Activated CD4-positive, alpha-beta T cell treated with anti-CD3 and anti-CD28 coated beads, Interleukin-2, amount 10 ng/mL, durations not matched to agents 7 days and 5 days (primary cell): ENCODE measurements at places on chromosomes 11 and 22. TPM values are rescaled to one million over a fixed set of nuclear protein-coding genes. Genes with fewer than 3 reads are reported as not detected.
A peak's percentile ranks its signal among the peaks of the same experiment; 100 is the strongest.

DNA sequence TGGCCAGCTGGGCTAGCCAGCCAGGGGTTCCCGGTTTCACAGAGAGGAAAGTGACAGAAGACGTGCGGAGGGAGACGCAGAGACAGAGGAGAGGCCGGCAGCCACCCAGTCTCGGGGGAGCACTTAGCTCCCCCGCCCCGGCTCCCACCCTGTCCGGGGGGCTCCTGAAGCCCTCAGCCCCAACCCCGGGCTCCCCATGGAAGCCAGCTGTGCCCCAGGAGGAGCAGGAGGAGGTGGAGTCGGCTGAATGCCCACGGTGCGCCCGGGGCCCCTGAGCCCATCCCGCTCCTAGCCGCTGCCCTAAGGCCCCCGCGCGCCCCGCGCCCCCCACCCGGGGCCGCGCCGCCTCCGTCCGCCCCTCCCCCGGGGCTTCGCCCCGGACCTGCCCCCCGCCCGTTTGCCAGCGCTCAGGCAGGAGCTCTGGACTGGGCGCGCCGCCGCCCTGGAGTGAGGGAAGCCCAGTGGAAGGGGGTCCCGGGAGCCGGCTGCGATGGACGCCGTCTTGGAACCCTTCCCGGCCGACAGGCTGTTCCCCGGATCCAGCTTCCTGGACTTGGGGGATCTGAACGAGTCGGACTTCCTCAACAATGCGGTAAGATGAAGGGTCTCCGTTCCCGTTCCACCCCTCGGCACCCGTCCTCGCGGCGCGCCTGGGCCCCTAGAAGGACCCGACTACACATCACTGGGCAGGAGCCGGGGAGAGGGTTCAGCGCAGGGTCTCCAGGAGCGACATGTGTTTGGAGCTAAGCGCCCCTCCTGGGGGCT lies at the start of gene CREB3L1:
Gene CREB3L1, plus strand, starts transcription at position 41 of the 765 bp plus-strand sequence. Its CDS starts 450 bp downstream, at position 491.
- no peak for DNase-seq

DNA sequence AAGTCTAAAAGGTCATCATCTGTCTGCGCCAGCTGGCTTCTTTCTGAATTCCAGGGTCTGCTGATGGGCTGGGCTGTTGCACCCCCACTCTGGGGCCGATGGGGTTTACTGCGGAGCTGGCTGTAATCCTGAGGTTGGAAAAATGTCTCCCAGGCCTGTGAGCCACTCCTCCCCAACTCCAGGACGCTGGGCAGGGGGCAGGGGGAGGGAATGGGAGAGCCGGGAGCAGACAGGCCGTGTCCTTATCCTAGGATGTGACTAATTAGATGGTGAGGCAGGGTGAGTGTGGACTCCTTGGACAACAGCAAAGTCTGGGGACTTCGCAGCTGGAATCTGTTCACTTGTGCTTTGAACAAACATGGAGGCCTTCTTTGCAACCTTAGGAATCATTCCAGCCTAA lies 48.7 kb downstream of the LRRC32 start:
- DNase-seq: no peak

GRCh38 chr22:33831207-33831606 lies 89.1 kb downstream of the LARGE1 start:
- DNase-seq: no peak

DNA sequence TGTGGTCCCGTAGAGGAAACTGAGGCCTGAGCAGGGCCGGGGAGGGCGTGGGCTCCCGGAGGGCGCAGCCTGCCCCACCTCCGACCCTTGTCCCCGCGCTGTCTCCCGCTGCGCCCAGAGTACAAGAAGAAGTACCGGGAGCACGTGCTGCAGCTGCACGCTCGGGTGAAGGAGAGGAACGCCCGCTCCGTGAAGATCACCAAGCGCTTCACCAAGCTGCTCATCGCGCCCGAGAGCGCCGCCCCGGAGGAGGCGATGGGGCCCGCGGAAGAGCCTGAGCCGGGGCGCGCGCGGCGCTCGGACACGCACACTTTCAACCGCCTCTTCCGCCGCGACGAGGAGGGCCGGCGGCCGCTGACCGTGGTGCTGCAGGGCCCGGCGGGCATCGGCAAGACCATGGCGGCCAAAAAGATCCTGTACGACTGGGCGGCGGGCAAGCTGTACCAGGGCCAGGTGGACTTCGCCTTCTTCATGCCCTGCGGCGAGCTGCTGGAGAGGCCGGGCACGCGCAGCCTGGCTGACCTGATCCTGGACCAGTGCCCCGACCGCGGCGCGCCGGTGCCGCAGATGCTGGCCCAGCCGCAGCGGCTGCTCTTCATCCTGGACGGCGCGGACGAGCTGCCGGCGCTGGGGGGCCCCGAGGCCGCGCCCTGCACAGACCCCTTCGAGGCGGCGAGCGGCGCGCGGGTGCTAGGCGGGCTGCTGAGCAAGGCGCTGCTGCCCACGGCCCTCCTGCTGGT lies 1.9 kb downstream of the NLRP6 start:
- peak; percentile 56 for DNase-seq

DNA sequence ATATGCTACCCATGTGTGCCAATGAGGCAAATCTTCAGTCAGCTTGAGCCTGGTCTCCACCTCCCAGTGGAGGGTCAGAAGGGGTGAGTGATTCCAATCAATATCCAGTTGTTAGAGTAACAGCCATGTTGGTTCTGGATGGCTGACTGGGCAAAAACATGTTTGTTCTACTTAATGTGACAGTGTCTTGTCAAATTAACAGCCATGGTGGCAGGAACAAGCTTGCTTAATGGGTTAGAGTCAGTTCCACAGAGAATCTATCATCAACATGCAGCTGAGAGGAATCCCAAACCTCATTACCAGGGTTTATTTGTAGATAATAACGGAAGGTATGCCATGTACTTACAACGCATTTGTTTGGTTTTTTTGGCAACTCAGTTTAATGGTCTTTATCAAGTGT lies 133.2 kb downstream of the SLC17A6 start:
- no peak for DNase-seq

DNA sequence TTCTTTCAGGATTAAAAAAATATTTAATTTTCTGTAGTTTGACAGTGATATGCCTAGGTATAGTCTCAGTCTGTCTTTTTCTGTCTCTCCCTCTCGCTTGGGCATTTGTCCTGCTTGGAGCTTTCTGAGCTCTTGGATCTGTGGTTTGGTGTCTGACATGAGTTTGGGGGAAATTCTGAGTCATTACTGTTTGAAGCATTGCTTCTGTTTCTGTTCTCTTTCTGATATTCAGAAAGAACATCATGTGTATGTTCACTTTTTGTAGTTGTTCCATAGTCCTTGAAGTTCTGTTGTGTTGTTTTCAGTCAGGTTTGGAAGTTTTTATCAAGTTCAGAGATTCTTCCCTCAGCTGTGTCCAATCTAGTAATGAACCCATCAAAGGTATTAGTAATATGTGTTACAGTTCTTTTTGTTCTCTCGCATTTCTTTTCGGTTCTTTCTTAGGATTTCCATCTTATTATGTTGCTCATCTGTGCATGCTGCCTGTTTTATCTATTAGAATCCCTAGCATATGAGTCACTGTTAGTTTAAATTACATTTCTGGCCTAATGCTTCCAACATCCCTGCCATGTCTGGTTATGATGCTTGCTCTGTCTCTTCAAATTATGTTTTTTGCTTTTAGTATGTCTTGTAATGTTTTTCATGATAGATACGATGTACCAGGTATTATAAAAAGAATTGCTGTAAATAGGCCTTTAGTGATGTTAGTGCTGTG lies 48.4 kb downstream of the DDX10 start:
- no peak for DNase-seq

DNA sequence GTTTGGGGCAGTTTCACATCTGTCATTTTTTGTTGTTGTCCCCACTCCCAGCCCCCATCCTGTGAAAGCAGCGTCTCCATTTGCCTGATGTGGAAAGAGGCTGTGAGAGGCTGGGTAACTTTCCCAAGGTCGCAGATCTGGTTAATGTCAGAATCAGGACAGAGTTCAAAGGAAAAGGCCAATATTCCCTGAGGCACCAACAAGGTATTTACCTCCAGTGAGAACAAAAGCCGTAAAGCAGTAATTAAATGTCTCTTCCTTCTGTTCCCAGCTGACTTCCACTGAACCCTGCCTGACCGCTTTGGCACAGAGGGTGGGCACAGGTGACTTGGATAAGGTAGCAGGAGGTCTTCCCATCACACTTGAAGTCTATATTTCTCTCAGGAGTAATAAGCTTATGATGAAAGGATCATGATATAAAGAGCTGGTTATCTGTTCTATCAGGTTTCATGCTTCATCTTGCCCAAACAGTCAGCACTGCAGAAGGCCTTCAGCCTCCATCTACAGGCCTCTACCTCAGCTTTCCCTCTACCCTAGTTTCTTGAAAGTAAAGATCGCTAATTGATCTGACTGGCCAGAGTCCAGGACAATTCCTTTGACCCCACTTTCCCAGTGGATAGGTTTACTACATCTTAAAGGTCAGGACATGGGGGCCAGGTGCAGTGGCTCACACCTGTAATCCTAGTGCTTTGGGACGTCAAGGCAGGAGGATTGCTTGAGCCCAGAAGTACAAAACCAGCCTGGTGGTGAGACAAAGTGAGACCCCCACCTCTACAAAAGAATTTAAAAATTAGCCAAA lies 9.4 kb downstream of the C11orf91 start:
- DNase-seq: no peak

GRCh38 chr11:124493016-124493655 lies 47.6 kb upstream of the OR8B8 start:
- DNase-seq: no peak

GRCh38 chr11:45885274-45885920 lies at the start of gene MAPK8IP1:
MAPK8IP1 (plus strand) TSS chr11:45885651; CDS start chr11:45885821, 170 bp downstream.
- peak; percentile 60 for DNase-seq

GRCh38 chr11:114179234-114179941 lies 116.8 kb upstream of the NNMT start:
- no peak for DNase-seq

DNA sequence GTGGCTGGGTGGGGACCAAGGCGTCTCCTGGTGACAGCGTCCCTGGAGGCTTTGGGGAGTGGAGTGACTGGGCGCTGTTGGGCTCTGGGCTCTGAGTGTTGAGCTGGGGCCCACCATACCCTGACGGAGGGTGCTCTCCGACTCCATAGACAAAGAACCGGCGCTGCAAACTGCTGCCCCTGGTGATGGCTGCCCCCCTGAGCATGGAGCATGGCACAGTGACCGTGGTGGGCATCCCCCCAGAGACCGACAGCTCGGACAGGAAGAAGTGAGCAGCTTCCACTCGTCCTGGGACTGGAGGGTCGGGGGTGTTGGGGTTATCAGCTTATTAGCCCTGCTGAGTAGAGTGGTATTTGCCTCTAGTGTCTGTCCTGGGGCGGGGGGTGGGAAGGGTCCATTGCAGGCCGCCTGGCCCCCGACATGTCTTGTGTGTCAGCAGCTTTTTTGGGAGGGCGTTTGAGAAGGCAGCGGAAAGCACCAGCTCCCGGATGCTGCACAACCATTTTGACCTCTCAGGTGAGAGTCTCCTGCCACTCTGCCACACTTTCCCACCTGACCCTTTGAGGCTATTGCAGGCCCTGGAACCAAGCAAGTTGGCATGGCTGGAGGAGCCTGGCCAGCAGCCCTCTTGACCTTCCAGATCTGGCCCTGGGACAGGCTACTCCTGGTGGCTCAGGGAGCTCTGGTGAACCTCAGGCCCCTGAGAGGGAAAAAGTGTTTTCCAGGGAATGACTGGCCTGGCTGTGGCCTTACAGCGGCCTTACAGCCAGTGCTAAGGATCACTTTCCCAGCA lies 7.6 kb downstream of the CLDN5 start:
- DNase-seq: no peak

Gene TNNI2
- not detected for total RNA-seq

Gene SH3BP1
- 187 TPM for total RNA-seq

Gene SMIM35
- total RNA-seq: 0.27 TPM
